Stimulated activated CD8-positive, alpha-beta memory T cell treated with anti-CD3 and anti-CD28 coated beads, Interleukin-2, amount 100 ng/mL, for 1 hour (primary cell): ENCODE measurements at places on chromosomes 12 and 14.

DNA sequence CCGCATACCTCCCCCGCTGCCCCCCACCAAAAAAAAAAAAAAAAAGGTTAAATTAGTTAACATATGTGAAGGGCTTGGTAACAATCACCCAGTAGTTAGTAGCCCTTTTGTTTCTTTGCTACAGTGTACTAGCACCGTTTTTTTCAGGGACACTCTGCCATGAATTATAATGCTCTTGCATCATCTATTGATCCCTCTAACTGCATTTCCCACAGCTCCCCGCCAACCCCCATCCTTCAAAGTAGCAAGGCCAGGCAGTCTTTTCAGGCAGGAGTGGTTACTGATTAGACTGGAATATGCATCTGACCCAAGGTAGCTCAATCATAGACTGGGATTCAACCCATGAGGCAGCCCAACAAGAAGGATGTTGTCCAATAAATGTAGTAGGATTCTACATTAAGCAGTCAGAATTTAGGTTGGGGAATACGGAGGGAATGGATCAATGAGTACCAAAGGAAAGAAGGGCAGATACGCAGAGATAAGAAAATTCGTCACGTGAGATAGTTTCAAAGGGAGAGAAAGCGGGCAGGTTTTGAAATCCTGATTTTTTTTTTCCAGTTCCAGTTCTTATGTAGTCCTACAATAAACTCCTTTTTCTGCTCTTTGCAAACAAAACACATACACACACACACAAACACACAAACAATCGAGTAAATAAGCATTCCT is 39.8 kb upstream of the CRACR2A start:
- no peak for DNase-seq

DNA sequence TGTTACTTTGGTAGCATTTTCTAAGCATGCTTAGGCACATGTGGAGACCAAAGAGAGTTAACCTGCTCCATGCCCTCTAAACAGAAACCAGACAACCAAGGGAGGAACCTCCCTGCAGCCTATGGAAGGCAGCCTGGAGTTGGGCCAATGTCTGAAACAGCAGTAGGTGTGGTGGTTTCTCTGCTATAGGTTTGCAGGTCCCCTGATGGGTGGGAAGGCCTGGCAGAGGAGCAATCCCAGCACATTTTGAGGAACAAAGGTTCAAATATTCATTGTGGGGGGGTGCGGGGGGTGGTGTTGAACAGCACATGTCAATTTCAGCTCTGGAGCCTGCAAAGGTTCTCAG is 65.4 kb downstream of the DACT1 start:
- no peak for DNase-seq

DNA sequence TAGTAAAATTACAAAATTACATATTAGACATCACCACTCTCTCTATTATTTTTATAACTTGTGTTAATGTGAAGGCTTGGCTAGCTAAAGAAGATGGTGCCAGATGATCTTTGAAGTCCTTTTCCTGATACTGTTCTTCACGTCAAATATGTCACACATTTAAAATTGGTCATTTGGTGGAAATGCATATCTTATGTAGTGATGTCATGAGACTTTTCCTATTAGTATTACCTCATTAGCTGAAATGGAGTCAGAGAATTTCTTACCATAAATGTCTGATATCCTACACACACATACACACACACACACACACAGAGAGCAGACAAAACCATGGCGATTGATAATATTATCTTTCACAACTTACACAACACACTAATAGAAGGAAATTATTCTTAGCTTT is 124.8 kb upstream of the PTPRB start:
- DNase-seq: no peak

DNA sequence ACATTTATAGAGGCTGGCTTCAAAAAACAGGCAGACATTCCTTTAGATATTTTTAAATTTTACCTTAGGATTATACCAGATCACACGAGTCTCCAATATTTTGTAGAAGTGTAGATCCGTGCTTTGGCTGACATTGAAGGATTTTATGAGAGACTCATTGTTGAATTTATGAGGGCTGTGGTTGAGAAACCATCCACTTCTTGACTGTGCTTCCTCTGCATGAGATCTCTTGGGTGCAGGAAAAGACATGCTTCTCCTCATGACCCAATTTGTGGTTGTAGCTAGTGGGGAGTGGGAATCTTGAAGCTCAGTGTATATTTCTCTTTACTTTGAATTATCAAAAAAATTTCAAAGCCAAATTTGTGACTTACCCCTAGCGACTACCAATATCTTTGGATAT is 36.7 kb upstream of the NKX2-8 start:
- DNase-seq: no peak

GRCh38 chr14:80679273-80679672 is 262.3 kb downstream of the CEP128 start:
- no peak for DNase-seq
